ENCODE measurements at places on chromosomes 2 and 18.
A peak's percentile ranks its signal among the peaks of the same experiment; 100 is the strongest.

GRCh38 chr2:202069170-202070067, 3.6 kb upstream of the KIAA2012 start:
- DNase-seq: no peak

- peak; percentile 42 for DNase-seq
Measured at GRCh38 chr2:161077367-161078210, 82.6 kb upstream of the TANK start.

DNA sequence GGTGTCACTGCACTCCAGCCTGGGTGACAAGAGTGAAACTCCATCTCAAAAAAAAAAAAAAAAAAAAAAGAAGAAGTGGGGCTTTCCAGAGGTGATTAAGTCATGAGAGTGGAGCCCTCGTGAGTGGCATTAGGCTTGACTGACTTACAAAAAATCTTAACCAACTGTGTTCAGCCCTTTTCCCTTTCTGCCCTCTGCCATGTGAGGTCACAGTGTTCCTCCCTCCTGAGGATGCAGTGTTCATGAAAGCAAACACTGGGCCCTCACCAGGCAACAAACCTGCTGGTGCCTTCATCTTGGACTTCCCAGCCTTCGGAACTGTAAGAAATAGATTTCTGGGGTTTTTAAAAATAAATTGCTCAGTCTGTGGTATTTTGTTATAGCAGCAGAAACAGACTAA, 37.0 kb upstream of the METTL21A start:
- no peak for DNase-seq

GRCh38 chr18:48347756-48348326, 61.3 kb downstream of the ZBTB7C start:
- no peak for DNase-seq

GRCh38 chr2:62596061-62596921, 90.3 kb upstream of the TMEM17 start:
- peak; percentile 39 for DNase-seq

DNA sequence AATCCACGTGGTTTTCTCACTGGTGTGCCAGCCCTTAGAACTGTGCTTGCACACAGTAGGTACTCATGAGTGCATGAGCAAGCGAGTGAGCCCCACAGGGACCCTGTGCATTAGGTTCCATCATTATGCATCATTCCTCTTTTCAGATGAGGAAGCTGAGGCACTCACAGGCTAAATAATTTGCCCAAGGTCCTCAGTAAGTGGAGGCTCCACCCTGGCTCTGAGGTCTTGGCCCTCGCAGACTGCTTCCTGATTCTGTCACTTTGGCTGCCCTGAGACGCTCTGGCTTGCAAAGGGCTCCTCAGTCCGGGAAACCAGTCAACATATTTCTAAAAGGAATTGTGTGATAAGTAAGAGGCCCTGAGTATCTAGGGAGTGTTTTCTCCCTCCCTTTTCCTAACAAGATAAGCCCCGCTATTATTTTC, 71.7 kb downstream of the IL1R2 start:
- peak; percentile 54 for DNase-seq

DNA sequence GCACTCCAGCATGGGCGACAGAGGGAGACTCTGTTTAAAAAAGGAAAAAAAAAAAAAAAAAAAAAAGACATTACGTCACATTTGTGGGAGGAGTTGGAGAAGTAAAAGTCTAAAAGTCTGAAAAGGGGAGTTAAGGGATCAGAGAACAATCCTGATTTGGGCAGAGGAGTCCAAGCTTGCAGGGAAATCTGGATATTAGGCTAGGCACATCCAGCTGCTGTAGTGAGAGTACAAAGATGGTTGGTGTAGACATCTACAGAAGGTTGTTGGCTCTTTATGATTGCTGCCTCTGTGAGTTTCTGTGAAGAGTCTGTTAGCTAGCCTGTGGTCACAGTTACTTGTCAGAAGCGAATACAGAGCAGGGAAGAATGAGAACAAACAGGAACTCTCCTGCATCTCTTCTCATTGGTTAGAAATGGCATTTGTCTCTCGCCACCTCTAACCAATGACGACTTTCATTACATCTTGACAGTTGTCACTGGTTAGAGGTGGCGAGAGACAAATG, 3.3 kb upstream of the OSBPL6 start:
- DNase-seq: no peak

GRCh38 chr18:32445846-32446245, 24.8 kb downstream of the GAREM1 start:
- no peak for DNase-seq

Measured in ELR (cell line).